Right atrium auricular region (tissue), 2 donors: ENCODE measurements at places on chromosomes 6 and 20.

GRCh38 chr20:4875578-4876067 lies 125.7 kb downstream of the SLC23A2 start:
- no peaks in the 10 kb centered on the region for H3K4me1 ChIP-seq
- no peak for DNase-seq
- H3K27ac ChIP-seq: no peak overlapping the region
- no peak overlapping the region for H3K4me3 ChIP-seq
- H3K27me3 ChIP-seq: no peaks in the 10 kb centered on the region

GRCh38 chr20:41895241-41896032 lies 277.3 kb upstream of the CHD6 start:
- no peak for DNase-seq
- H3K36me3 ChIP-seq: no peaks in the 10 kb centered on the region
- no peaks in the 10 kb centered on the region for H3K4me1 ChIP-seq
- no peak overlapping the region for H3K27ac ChIP-seq

GRCh38 chr20:62009322-62009721 lies 56.4 kb downstream of the TAF4 start:
- peaks cover 4% of the 10 kb centered on the region for H3K4me1 ChIP-seq
- H3K27ac ChIP-seq: no peak overlapping the region
- no peak for DNase-seq

- no peaks in the 10 kb centered on the region for H3K36me3 ChIP-seq
- peaks cover 18% of the 10 kb centered on the region for H3K4me1 ChIP-seq
- H3K4me3 ChIP-seq: no peak overlapping the region
- DNase-seq: no peak
- H3K27ac ChIP-seq: no peak overlapping the region
Observed at GRCh38 chr6:144090384-144090783, 5.0 kb downstream of the SF3B5 start.
